NCI-H1436 treated with DMSO at 0.1 percent for 48 hours (cell line): ENCODE measurements at places on chromosomes 12 and 14.

- DNase-seq, result no peak
Measured at GRCh38 chr12:54051874-54052437, 1.7 kb upstream of the HOXC4 start.

DNA sequence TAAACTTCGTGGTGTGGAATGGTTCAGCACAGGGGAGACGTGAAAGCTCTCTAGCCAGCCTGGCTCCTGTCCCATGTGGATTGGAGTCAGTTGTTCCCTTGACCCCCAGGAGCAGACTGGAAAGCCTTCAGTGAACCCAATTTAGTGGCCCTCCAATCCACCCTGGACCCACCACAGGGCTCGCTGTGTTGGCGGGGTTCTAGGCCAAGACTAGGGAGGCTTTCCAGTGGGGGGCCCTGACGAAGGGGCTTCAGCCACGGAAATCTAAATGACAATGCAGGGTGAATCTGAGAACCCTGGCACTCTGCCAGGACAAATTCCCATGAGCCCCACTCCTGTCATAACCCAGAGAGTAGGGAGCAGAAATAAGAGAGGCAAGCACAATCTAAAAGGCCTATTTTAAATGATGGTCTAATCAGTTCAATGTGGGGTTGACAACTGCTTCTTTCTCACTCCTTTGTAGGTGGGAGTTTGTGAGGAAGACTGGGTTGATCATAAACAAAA is 110.8 kb downstream of the SLC35F4 start:
- DNase-seq, result peak; percentile 1

GRCh38 chr14:39430762-39431415 is 1.3 kb downstream of the FBXO33 start:
- no peak for DNase-seq

- DNase-seq, result no peak
Measured at GRCh38 chr14:50363714-50364111, 33.0 kb downstream of the CDKL1 start.

DNA sequence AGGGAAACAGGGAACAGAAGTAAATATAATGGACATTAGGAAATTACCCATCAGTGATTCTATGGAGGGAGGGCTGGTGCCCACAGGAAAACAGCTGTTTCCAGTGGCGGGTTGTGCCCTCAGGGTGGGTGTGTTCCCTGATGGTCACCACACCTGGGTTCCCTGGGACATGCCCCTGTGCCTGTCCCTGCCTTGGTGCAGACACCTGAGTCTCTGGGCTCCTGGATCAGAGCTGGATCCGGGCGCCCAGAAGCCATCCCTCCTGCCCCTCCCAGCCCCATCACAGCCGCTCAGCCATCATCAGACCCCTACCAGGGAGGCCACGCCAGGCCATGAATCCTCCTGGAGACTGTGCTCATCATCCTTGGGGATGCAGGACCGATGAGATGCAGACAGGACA is 307.2 kb upstream of the SFSWAP start:
- DNase-seq, result no peak

DNA sequence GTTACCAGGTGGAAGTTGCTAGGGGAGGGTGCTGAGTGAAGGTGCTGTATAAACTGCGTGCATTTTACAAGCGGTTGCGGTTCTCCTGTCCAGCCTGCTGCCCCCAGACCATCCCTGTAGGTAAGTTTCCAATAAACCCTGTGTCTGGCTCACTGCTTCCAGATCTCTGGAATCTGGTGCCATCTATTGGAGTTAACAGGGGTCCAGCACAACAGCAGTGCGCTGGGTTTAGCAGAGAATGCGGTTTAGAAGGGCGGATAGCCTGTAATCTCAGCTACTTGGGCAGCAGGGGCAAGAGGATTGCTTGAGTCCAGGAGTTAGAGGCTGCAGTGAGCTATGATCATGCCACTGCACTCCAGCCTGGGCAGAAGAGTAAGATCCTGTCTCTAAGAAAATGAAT is 4.9 kb downstream of the AACS start:
- DNase-seq, result no peak

GRCh38 chr14:56808110-56808382 is 2.2 kb downstream of the OTX2 start:
- no peak for DNase-seq
